ENCODE measurements at places on chromosomes 12 and 14. TPM values are rescaled to one million over a fixed set of nuclear protein-coding genes. Genes with fewer than 3 reads are reported as not detected.

TAOK3 gene
- 27.1 TPM for polyA plus RNA-seq

OR6C68 gene
- polyA plus RNA-seq, result not detected

PIANP gene
- polyA plus RNA-seq, result 15.3 TPM

NOC4L gene
- polyA plus RNA-seq, result 16.1 TPM

SLC2A3 gene
- 20.1 TPM for polyA plus RNA-seq

DNA sequence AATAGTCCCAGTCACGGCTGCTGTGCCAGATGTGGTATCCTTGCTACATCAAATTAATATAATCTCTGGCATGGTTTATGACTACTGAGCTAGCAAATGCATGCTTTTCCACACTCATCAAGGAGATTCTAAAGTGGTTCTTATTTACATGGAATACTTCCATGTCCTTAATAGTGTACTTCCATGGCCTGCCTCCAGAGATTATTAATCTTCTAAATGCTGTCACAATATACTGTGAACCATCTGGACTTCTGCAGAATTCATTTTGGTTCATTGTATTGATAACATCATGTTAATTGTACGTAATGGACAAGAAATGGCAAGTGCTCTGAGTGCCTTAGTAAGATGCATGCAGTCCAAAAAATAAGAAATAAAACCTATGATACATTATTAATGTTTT is 230.8 kb downstream of the NUAK1 start:
- no peak for DNase-seq

DNA sequence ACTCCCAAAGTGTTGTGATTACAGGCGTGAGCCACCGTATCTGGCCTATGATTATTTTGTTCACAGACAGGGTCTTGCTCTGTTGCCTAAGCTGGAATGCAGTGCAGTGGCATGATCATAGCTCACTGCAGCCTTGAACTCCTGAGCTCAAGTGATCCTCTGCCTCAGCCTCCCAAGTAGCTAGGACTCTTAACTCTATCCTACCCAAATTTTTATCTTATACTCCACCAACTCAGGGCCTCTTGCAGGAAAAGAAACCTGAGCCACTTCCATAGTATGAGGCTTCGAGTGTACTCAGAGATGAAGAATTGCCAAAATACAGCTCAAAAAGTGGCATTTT is 828 bp downstream of the MMAB start:
- no peak for DNase-seq

DNA sequence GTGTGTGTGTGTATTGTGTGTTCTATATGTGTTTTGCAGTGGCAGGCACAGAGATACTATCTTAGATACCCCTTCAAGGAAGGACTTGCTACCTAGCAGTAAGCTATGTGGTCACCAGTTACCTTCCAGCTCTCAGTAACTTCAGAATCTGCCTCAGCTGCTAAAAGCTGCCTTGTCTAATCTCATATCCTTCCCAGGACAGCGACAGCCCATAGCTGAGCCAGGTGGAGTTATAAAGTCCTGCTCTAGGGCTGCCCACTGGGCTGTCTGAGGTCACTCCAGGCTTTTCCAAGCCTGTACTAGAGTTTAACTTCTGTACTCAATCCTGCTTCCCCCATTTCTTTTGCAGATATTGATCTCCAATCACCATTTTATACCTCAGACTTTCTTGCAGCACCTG is 942.6 kb downstream of the GALC start:
- no peak for DNase-seq

DNA sequence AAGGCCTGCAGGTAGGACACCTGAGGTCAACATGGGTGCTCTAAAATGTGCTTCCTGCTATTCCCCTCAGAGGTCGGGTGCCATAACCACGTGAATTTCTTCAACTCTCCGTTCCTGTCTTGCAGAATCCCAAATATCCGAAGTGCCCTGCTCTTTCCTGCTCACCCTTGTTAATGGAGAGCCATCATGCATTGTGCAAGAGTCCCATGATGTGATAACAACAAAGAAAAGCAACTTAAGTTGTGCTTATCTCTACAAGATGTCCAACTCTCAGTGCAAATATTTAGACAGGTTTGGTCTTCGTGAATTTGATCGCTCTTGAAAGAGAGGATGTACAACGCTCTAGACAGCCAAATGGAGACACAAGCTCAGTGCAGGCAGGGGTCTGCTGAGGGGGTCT is 210.6 kb upstream of the PLXNC1 start:
- DNase-seq, result no peak

DNA sequence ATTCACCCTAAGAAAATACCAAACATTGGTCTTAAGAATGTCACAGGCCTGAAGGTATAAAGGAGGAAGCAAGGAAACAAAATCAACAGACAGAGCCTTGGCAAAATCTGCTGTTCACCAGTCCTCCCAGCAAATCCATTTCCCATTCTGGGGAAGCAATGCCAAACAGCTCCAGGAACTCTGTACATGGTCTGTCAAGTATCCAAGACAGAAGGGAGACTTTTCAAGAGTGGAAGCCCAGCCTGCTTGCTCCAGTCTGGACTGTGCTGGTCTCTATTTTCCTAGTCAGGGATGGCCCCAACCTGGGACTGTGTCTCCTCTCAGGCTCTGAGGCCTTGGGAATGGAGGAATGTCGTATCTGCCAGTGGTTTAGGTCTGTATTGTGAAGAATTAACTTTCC is 251.5 kb downstream of the DAD1 start:
- DNase-seq, result no peak

DNA sequence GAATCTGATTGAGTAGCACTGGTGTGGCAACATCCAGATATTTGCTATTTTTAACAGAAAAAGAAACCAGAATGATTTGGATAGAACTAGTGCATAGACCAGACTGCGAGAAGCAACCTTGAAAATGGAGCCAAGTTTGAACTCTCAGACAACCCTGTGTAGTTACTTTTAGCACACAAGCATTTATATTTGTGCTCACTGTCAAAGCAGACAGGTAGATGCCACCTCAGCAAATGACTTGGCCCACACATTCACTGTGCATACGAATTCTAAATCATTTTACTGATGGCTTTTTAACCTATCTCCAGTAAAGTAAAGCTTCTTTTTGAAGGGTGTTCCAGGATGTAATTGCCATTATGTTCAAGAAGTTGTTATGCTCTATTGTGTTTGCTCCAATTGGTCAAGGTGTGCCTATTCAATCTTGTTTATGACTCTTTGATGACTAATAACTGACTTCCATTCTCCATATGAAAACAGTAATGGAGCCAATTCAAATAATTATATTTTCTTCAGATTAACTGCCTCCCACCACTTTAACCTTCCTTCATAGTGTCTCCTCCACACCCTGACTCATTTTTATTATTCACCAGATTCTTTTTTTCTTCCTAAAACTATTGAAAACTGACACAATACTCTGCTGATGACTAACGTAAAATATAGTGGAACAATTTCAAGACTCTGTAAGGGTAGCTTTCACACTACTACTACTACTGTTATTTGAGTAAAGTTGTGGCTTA is 138.5 kb downstream of the CCER1 start:
- no peak for DNase-seq

DNA sequence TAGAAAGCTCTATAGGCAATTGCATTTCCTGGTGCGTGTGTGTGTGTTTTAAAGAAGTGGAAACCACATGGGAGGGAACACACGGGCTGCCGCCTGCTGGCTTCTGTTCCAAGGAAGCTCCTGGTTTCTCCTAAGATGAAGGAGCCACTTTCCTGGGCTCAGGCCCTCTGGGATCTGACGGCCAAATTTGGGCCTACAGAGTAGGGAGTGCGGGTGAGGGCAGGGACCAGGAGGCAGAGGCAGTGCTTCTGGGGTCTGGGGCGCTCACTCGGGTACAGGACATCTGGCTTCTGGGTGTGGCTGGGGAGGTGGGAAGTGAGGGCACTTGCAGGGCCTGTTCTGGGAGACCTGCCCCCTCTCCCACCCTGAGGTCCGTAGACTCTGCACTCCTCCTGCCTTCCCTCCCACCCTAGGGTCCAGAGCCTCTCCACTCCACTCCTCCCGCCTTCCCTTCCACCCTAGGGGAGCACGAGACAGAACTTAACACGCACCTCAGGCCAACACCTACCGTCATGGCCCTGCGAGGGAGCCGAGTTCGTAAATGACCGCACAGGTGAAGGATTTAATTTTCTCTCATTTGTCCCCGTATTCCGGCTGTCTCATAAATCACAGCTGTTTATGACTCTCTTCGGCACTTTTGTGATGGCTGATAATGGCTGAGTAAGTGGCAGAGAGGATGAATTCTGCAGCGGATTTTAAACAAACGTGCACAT is 127.7 kb downstream of the KIF26A start:
- DNase-seq, result no peak

- DNase-seq, result no peak
These were observed 112.1 kb downstream of the DPF3 start for GRCh38 chr14:72781561-72782508.

GRCh38 chr14:75784314-75784686 is 123.3 kb downstream of the TTLL5 start:
- no peak for DNase-seq

DNA sequence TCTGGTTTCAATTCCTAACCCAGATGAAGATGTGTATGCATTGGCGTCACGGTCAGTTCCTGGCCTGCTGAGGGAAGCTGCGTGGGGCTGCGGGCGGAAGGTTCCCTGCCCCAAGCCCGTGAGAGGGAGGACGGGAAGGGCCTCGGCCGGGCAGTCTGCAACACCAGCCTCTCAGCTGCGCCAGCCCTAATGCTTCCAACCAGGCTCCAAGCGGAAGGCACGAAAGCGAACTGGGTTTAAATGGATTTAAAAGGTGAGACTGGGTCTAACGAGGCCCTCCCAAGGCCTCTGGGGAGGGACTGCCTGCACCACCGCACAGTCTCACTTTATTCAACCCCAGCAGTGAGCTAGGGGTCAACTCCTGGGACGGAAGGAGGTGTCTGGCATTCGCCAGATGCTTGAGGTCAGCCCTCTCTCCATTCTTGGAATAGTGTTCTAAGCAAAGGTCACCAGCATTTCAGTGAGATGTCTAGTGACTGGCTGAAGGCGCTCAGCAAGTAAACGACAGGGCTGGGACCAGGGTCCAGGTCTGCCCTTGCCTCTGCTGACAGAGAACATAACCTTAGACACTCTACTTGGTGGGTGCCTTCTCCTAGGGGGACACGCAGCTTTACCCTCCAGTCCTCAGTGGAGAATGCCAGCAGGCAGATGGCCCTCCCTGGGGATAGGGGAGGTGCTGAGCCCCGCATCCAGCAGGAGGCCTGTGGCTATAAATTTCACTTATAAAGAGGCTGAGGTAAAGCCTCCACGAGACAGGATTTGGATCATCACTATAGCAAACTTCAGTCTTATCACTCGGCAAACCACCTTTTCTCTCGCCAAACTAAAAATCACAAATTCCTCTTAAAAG is 92.2 kb downstream of the PIWIL1 start:
- no peak for DNase-seq

GRCh38 chr14:22411398-22412055 is 177.5 kb downstream of the DAD1 start:
- DNase-seq, result no peak

Data from renal pelvis (tissue), 12 donors.